ENCODE measurements at places on chromosomes 7 and 10.

GRCh38 chr7:133912916-133913697 is 214.0 kb upstream of the LRGUK start:
- no peak for DNase-seq

- no peak for DNase-seq
Measured at GRCh38 chr10:14736600-14737081, 38.1 kb downstream of the FAM107B start.

DNA sequence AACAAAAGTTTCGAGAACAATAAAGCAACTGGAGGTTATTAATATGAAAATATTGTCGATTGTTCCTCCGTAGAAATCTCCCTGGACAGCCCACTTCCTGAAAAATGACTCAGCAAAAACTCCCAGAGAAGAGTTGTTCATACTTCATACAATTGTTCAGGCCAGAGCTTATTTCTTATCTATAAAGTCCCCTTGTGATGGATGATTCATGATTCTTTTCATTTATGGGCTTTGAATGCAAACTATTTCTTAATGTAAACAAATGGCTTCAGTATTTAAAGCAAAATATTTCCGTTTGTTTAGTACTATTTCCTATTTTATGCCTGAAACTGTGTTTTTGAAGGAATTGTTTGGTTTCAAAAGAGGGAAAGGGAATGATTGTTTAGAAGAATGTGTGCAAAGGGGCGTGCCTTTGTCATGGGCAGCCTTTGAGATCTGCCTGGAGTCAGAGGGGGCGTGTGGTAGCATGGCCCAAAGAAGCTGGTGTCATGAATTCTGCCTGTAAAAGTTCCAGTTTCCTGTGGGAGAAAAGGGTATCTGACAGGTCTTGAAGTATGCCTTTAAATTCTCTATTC is 26.2 kb upstream of the EXOC6 start:
- no peak for DNase-seq

GRCh38 chr7:107580716-107581383 is 804 bp downstream of the BCAP29 start:
- no peak for DNase-seq

DNA sequence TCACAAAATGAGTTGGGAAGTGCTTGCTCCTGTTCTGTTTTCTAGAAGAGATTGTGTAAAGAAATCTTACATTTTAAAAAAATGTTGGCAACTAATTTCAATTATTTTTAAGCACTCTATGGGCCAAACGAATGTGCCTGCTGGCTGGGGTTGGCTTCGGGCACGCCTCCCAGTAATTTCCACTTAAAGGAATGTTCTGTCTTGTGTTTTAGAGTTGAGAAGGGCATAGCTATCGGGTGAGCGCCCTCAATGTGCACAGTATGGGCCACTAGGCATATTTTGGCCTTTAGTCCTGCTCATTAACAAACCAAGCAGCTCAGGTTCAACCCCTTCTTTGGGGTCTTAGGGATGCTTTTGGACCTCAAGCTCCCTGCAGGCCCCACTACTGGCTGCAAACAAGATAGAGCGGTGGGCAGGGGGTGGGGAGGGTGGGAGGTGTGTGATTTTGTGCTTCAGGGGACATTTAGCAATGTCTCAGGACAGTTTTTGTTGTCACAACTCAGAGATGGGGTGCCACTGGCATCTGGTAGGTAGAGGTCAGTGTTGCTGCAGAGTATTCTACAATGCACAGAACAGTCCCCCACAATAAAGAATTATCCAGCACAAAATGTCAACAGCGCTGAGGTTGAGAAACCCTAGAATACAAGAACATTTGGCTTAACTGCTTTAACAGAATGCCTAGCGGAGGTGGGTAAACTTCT is 40.7 kb downstream of the TACC2 start:
- DNase-seq = no peak

DNA sequence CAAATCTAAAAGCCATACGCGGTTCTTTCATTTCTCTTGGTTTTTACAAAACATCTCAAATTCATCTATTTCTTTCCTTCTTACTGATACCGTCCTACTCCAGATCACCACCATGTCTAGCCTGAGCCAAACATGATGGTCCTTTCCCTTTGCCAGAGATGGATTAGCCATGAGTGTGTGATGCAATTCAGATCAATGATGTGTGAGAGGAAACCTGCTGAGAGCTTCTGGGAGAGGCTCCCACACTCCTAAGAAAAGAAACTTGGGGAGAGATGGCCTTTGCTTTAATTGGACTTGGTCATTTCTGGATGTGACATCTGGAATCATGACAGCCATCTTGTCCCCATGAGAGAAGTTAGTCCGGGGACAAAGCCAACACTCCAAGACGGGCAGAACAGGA is 367.2 kb downstream of the FGFR2 start:
- no peak for DNase-seq

Measured in T-helper 9 cell (primary cell).